ENCODE measurements at places on chromosomes 12 and 14.

- DNase-seq = no peak
These were observed 59.6 kb upstream of the LRTM2 start for GRCh38 chr12:1760566-1761382.

DNA sequence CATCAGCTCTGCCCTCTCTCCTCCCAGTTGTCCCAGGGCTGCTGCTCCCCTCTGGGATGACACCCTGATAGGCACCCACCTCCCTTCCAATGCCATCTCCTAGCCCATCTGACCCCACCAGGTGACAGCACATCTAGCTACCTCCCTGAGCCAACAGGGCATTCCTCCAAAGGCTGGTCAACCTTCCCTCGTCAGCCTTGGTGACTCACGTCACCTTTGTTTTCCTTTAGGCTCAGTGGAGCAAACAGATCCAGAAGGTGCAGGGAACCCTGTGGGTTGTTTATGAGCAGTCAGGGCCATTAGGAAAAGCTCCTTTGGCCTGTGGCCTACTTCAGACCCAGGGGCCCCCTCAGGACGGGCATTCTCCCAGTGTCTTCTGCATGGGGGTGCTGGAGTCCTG, 32.4 kb downstream of the PIGH start:
- no peak for DNase-seq

- no peak for DNase-seq
These were observed 38.1 kb downstream of the P2RX7 start for GRCh38 chr12:121170611-121171260.

DNA sequence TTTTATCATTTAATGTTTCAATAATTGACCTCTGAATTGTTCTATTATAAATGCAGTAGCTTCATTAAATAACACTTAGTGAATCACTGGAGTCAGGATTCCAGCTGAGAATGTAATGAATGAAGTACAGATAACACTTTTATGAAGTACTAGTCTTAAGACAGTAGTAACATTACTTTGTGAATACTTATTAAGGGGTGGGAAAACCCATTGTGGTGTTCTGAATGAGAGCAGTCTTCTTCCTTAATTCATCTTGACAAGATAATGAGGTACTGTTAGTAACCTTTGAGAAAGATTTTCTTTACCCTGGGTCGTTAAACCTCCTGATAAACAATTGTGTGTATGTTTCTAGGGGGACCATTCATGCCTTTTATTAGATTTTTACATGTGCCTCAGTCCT, 12.7 kb downstream of the NUP107 start:
- DNase-seq = no peak

DNA sequence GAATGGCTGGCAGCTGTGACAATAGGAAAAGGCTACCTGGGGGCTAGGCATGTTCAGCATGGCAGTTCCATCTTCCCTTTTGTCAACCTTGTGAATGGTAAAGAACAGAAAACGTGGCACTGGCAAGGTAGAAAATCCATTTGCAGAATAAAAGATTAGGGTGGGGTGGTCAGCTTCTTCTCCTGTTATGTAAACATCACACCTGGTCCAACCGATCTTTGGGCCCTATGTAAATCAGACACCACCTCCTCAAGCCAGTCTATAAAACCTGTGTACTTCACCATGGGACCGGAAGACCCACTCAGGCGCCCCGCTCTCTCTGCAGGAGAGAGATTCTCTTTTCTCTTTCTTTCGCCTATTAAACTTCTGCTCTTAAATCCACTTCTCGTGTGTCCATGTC, 19.6 kb upstream of the TMEM30B start:
- DNase-seq = no peak

GRCh38 chr12:121468499-121468801, 68.5 kb downstream of the RNF34 start:
- no peak for DNase-seq

DNA sequence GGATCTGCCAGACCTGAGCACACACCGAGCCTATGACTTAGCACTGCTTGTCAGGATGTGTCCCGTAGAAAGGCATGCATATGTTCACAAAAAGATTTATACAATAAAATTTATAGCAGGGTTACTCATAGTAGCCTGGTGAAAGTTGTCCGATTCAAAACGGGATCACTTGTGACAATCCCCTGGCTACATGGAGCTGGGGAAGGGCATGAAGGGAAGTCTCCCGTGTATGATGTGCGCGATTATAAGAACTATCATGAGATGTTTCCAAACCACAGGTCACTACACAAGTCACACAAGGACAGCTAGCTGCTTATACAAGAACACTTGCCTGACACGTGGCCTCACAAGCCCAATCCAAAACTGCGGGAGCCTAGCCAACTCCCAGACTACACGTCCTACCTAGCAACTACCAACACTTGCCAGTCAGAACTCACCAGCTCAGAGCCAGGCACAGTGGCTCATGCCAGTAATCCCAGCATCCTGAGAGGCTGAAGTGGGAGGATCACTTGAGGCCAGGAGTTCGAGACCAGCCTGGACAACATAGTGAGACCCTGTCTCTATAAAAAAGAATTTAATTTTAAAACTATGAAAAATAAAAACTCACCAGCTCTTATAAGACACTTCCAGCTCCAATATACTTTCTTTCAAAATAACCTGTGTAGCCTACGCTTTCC, 7.5 kb upstream of the CDCA4 start:
- DNase-seq = no peak

GRCh38 chr12:96375170-96375569, 25.1 kb downstream of the CDK17 start:
- no peak for DNase-seq

DNA sequence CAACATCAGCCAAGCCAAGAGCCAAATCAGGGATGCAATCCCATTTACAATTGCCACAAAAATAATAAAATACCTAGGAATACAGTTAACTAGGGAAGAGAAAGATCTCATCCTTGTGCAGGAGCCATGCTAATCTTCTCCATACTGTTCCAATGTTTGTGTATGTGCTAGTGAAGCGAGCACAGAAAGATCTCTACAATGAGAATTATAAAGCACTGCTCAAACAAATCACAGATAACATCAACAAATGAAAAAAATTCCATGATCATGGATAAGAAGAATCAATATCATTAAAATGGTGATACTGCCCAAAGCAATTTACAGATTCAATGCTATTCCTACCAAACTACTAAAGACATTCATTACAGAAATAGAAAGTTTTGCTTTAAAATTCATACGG, 215.6 kb downstream of the FOXG1 start:
- no peak for DNase-seq

DNA sequence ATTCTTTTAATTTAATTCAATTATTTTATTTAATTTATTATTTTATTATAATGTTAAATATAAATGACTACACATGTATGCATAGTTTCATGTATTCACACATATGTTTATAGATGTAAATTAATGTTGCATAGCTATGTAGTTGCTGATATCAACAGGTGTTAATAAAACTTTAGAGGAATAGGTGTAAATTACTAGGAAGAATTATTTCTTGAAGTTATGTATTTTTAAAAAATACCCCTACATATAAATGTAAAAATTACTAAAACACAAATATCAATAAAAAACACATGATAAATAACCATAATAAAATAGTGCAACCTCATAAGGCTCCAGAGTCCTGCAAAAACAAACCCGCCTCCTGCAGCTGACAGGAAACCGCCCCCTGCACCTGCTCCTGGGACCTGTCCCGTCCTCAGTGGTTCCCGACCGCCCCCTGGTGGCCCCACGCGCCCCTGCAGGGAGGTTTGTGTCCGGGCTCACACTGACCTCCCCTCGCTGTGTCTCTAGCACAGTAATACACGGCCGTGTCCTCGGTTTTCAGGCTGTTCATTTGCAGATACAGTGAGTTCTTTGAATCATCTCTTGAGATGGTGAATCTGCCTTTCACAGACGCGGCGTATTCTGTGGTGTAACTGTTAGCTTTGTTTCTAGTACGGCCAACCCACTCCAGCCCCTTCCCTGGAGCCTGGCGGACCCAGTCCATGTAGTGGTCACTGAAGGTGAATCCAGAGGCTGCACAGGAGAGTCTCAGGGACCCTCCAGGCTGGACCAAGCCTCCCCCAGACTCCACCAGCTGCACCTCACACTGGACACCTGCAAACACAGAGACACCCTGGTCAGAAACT, 1264.0 kb downstream of the TMEM121 start:
- no peak for DNase-seq

GRCh38 chr12:110906083-110906482, 14.3 kb downstream of the MYL2 start:
- no peak for DNase-seq
